ENCODE measurements at places on chromosomes 5 and 9.
A peak's percentile ranks its signal among the peaks of the same experiment; 100 is the strongest.

- DNase-seq: no peak
These were observed 311.3 kb downstream of the GADD45G start for GRCh38 chr9:89916001-89916597.

DNA sequence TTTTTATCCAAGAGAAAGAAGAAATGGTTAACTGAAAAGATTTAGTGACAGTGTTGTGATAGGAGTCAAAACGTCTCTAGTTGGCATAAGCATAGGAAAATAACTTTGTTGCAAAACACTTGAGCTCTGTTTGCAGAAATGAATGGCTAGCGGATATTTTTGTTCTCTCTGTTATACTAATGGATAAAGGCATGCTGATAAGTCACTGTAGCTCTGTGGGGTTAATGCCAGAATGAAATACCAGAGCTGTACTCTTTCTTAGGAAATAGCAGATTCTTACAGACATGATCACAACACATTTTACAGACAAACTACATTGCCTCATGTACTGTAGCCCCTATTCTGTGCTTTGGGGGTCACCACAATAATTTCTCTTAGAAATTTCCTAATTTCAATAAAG, 202.8 kb downstream of the DMRTA1 start:
- peak; percentile 1 for DNase-seq

DNA sequence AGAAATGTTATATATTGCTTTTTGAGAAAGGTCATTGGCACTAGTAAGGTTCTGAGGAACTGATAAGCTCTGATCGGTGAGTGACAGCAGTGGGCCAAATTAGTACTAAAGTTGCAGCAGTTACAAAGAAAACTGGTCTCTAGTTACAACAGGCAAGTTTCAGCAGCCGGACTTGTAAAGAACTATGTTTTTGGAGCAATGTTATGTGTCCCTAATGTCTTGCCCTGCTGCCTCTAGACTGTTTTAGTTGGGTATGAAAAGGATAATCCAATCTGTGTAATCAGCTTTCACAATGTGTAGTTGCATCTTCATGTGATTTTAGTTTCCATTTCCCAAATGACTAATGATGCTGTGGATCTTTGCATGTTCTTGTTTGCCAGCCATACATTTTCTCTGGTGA, 113.5 kb downstream of the CAMK4 start:
- DNase-seq: no peak

GRCh38 chr5:160470437-160471361, 49.0 kb downstream of the PTTG1 start:
- no peak for DNase-seq

DNA sequence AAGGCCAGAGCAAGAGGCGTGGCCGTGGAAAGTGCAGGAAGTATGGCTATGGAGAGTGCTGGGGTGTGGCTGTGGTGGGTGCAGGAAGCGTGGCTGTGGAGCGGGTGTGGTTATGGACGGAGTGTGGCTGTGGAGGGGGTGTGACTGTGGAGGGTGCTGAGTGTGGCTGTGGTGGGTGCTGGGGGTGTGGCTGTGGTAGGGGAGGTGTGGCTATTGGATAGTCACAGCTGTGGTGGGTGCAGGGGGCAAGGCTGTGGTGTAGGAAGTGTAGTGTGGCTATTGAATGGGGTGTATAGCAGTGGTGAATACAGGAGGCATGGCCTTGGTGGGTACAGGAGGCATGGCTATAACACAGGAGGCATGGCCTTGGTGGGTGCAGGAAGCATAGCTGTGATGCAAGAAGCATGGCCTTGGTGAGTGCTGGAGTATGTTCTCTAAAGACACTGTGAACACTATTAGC, 40.8 kb upstream of the SPATA31C2 start:
- no peak for DNase-seq

DNA sequence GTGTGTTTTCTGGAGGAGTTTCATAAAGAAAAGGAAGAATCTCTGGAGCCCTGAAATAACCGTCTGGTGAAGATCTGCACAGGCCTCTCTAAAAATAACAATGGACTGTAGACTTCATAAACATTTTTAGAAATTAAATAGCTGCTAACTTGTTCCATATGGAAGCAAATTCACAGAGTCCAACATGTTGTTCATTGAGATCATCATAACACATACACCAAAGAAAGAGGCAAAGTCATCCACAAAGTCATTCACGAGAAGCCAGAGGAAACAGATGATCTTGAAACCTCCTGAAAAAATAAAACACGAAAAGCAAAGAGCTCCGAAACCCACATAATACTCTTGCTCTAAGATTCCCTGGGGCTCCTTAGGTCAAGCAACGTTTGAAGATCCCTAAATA, 347.8 kb downstream of the EFNA5 start:
- DNase-seq: peak; percentile 28

DNA sequence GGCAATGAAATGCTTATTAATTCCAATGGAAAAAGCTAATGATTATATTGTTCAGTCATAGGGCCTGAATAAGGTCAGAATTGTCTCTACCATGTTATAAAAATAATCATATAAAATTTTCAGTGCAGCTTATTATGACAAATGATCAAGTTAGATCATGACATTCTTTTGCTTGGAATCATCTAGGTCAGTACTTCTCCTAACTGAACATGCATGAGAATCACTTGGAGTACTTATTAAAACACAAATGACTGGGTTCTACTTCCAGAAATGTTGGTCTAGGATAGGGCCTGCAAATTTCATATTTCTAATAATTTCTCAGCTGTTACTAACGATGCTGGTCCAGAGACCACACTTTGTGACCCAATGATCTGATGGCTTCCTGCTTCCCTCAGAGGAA, 806.0 kb upstream of the ZNF608 start:
- DNase-seq: no peak

GRCh38 chr5:177599731-177600507, at the start of gene B4GALT7:
TSS of gene B4GALT7 (plus strand) at chr5:177600132. CDS start at chr5:177600211, 79 bp downstream.
- DNase-seq: peak; percentile 42

DNA sequence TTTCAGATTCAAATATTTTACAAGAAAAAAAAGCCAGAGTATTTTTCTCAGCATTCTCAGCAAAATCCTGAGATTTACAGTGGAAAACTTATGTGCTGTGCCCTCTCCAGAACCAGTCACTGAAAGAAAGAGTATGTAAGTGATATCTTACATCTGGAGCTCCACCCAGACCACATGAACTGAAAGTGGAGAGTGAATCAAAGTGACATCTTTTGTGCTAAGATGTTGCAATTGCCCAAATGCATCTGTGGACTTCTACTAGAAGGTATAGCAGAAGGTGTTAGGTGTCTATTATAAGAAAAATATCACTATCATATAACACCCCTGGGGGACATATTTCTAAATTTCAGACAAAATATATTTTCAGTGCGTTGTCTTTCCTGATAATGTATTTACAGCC, 49.0 kb upstream of the RIC1 start:
- DNase-seq: no peak

DNA sequence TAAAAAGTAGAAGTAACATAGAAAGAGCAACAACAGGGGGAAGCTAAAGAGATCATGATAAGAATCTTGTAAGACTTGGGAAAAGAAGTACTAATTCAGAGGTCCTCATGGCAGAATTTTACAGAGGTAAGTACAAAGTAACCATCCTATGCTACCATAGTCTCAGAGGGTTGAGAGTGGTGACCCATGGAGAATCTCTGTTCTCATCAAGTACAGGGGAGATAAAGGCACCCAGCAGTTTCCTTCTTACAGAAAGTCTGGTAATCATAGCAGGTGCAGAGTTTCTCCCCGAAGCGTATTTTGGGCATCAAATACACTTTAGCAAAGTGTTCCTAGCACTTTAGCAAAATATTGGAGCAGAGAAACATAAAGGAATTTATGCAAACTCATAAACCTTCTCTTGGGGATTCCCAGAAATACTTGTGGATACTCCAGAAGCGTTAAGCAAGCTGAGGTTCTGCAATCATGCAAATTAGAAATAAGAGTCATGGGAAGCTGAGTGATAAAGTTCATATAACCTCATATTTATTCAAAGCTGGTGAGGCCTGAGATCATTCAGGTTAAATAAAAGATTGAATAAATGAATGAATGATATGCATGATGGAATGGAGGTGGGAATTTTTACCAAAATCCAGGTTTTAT, 101.0 kb upstream of the SMC2 start:
- DNase-seq: no peak

- DNase-seq: no peak
These were observed 53.8 kb upstream of the SNCAIP start for GRCh38 chr5:122258241-122258640.
